ENCODE measurements at places on chromosomes 13 and 19.

- DNase-seq = peak; percentile 3
Observed at GRCh38 chr13:20901668-20902437, 693 bp downstream of the XPO4 start.

DNA sequence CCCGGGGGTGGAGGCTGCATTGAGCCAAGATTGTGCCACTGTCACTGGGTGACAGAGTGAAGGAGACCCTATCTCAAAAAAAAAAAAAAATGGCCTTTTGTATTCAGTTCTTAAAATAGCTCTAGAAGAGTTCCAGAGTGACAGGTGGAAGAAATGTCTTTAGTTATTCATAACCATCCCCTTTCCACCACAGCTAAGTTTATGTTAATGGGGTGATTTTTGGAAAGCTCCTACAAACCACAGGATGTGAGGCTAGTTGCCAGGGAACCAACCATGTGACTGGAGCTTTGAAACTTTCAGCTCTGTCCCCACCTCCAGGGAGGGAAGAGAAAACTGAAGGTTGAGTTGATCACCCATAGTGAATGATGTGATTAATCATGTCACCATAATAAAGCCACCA lies 6.9 kb downstream of the ZNF490 start:
- DNase-seq = peak; percentile 20

GRCh38 chr19:15235781-15236180 lies 3.5 kb upstream of the EPHX3 start:
- no peak for DNase-seq

GRCh38 chr13:113924184-113924901 lies 49.5 kb downstream of the C13orf46 start:
- DNase-seq = no peak

GRCh38 chr19:38173291-38174041 lies 50.6 kb downstream of the DPF1 start:
- peak; percentile 79 for DNase-seq

GRCh38 chr19:55092423-55093318 lies 17.0 kb downstream of the EPS8L1 start:
- DNase-seq = no peak
